CD4-positive, alpha-beta T cell treated with Interferon alpha-2 for 1 hour (primary cell): ENCODE measurements at places on chromosomes 6 and 20.

DNA sequence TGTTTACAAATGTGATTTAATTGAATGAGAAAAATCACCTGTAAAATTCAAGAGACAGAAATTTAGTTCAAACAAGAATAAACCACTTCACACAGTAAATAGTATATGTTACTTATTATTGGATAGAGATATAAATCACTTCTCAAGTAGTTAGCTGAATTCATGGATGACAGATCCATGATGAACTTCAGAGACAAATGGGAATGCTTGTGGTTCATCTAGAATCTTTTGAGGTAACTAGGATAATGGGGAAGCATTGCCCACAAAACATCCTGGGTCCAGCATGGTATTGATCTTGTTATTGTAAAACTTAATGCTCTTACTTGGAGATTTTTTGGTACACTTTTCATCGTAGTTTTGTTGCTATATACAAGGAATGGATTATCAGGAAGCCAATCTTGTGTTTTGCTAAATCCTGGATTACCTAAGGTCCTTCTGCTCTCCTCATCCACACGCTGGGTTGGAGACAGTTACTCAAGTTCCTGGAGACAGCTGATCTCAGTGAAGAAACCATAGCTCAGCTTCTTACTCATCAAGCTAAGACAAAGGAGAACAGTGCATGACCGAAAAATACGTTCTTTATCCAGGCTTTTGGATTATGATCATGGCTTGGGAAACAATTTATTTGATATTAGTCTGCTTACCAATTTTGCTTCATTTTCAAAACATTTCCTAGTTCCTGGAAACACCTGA is 142.5 kb upstream of the PREP start:
- DNase-seq: no peak

GRCh38 chr6:89615882-89616281 is 22.7 kb downstream of the LYRM2 start:
- no peak for DNase-seq

- DNase-seq: no peak
Measured at GRCh38 chr6:121743691-121744090, 308.2 kb downstream of the GJA1 start.

DNA sequence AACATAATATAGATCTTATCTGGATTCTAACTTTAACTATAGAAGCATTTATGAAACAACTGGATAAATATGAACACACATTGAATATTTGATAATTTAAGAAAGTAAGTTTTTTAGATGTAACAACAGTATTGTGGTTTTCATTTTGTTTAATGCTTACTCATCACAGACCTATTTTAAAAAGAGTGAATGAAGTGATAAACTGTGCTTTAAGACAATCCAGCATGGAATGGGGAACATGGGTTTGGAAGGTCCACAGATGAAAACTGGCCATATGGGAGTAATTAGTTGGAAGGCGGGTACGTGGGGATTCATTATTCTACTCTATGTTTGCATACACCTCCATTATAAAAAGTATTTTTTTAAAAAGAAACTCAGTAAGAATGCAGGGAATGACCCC is 21.2 kb downstream of the EPB41L2 start:
- DNase-seq: no peak

- DNase-seq: no peak
Measured at GRCh38 chr6:39228111-39228971, 934 bp downstream of the KCNK5 start.

DNA sequence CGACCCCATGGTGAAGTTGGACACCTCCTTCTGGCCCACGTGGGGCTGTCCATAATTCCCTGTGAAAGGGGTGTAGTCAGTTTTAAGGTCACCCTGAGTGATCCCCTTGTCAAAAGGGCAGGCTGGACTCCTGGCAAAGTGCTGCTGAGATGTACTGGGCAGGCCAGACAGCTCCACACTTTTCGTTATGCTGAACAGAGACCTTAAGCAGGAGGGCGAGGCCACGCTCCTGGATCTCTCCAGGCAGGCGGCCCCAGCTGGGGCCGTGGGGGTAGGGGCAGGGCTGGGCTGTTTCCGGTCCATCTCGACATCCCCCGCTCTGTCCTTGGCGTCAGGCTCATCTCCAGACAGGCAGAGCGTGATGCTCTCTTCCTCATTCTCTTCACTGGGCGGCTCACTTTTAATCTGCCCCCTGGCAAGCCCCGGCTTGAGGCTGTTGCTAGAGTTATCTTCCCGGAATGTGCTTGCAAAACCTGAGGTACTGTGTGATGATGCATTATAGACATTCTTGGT is 56.7 kb downstream of the GJA10 start:
- no peak for DNase-seq

DNA sequence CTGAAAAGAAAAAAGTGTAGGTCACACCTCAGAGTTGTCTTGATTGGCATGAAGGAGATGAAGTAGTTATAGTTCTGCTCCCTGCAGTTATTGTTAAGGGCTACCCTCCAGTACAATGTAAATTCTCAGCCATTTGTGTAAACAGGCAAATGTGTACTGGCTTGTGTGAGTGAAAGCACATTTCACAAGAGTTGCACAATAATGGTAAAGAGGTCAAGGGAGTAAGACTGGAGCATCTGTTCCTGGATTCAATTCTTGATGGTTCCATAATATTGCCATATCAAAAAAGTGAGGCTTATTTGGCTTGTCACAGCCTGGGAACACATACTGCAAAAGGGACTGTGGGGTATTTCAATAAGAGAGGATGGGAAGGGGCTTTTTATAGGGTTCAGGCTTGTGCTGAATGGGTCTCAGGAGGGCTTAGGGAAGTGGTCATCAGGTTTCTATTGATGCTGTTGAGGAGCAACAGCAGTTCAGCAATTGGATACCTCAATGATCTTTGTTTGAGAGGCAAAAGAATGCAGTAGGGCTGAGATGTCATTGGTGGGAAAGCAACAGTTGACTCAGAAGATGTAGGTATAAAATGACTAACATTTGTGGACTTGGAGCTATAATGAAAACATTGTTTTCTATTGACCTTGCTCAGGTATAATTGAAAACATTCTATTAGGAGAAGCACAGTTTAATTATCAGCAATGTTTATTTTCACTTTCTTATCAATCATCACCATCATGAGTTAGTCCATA is 402.6 kb downstream of the BCKDHB start:
- no peak for DNase-seq

DNA sequence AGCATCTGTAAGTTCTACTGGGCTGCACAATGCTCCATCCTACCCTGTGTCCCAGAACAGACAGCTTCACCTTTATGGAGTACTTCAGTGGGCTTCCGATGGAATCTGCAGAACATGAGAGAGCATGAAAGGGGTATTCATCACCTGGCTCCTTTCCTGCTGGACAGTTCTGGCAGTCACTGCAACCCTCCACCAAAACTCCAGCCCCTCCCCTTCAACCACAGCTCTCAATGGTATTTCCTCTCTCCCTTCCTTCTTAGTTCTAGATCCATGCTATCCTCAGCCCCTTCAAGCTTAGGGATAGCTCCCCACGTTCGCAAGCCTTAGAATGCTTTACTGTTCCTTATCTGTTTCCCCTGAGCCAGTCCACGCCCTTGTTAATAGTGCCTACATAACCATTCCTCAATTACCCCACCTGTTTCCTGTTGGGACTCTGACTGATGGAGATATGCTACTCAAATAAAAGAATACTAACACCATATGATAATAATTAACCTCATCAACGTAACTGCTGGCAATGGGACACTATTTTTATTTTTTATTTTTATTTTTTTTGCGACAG is 26.8 kb downstream of the TRAM2 start:
- no peak for DNase-seq

DNA sequence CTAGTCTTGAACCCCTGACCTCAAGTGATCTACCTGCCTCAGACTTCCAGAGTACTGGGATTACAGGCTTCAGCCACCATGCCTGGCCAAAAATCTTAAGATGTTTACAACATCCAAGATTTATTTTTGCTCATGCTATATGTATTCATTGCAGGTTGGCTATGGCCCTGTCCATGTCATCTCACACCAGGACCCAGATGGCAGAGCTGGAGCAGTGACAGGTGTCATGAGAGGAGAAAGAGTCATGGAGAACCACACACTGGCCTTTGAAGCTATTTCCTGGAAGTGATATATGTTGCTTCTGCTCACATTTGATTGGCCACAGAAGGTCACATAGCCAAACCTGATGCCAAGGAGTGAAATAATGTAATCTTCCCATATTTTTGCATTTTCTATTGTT is 13.8 kb upstream of the DDR1 start:
- DNase-seq: no peak

DNA sequence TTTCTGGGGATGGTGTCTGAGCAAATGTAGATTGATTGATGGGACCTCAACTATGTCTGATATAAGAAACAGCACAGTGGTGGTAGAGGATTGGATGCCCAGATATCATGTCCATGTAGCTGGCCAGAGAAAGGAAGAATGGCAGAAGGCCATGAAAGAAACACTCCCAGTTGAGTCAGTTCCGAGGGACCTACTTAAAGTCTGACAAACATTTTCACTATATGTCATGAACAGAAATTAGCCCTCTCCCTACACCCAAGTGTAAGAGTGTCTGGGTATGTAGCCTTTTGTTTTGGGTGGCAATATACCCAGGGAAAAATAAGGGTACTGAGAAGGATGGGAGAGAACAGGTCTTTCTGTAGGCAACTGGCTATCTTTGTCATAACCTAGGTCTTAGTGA is 434.2 kb downstream of the BCKDHB start:
- DNase-seq: no peak

DNA sequence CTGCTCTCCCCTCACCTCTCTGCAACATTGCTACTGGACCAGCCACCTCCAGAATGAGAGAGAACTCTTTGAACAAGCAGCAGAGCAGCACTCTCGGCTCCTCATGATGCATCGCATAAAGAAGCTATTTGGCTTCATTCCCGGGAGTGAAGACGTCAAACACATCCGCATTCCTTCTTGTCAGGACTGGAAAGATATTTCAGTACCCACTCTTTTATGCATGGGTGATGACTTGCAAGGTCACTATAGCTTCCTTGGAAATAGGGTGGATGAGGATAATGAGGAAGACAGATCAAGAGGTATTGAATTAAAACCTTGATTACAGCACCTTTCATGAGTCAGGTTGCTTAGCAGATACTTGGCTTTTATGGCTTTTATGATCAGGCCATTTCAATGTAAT is 4.3 kb downstream of the CALHM4 start:
- DNase-seq: no peak
